ENCODE measurements at places on chromosomes 7 and 10.
A peak's percentile ranks its signal among the peaks of the same experiment; 100 is the strongest.

DNA sequence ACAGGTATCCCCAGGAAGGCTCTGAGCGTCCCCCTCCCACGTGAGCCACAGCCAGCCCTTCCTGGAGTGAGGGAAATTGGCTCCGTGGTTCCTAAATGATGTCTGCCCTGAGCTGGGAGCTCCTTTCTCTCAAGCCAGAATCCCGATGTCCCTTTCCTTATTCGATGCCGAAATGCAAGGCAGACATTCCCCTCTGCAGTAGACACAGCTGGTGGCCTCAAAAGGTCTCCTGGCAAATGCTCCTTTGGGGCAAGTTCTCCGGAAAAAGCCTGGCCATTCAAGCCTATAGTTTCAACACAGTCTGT lies 98.9 kb downstream of the HIP1 start:
- no peak for DNase-seq

GRCh38 chr7:128405471-128406313 lies 4.1 kb downstream of the IMPDH1 start:
- no peak for DNase-seq

DNA sequence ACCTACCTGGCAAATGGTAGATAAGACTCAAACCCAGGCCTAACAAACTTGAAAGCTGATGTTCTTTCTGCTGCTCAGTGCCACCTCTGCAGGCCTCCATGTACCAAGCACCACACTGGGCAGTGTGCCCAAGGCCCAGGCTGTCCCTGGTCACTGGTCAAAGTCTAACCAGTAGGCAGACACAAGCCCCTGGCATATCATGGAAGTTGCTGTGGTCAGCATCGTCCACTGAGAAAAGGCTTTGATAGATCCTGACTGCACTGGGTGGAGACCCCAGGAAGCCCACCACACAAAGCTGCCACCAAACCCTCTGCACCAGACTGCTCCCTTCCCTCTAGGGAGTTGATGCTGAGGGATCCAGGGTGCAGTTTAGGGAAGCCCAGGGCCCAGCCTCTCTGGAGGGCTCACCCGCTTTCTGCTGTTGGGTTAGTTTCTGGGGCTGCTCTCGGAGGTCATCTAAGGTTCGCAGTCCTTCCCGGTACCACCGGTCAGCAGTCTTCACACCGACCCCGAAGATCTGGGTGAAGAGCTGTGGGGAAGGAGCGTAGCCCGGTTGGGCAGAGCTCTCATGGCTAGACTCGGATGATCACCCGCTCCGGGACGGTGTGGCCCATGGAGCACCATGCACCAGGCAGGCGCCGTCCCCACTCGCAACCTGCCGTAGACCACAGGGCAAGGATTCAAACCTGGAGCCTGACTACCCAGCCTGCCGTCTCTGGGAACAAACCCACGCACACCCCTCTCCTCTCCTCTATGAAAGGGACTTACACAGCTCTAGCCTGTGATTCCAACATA lies 6.0 kb downstream of the POLM start:
- no peak for DNase-seq

DNA sequence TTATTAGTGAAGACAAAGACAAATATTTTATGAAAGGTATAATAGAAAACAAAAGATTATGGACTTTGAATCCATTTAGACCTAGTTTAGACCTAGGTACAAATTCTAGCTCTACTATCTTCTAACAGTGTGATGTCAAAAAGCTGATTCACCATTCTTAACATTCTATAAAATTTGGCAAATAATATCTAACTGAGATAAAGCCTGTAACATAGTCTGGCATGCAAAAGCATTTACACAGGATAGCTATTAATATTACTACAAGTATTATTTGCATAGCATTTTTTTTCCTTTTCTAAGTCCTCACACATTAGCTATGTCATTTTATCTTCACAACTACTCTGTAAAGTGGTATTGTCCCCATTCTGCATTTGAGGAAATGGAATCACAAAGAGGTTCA lies 179.6 kb upstream of the LRRTM3 start:
- no peak for DNase-seq

DNA sequence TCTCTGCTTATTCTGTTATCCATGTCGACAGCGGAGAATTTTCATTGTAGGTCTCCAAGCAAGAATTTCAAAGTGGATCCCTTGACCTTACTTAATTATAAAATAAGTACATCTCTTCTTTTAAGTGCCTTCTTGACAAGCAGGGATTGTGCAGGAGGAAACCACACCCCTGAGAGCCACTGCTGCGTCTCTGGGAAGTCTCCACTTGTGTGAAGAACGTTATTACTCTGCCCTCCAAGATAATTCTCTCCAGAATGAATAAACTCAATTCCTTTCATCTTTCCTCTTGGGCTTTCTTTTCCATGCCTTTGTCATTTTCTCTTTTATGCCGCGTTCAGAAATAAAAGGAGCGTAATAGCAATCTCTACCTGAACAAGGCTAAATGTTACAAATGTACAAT lies 1030.9 kb upstream of the LRRTM3 start:
- no peak for DNase-seq

DNA sequence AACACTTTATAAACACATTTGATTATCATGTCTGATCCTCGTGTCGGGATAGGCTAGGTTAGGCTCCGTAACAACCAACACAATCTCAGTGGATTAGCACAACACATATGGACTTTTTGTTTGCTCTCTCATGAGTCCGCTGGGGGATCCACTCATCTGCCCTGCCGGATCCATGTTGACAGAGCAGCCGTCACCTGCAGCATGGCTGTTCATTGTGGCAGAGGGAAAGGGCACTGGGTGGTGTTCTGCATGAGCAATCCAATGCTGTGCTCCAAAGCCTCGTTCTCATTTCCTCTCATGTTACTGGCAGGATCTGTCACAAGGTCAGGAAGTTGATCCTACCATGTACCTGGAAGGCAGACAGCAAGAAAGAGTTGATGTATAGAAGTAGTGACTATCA lies 62.5 kb upstream of the RAPGEF5 start:
- DNase-seq = no peak

- no peak for DNase-seq
These were observed 770 bp downstream of the PLXNA4 start for GRCh38 chr7:132575419-132575981.

DNA sequence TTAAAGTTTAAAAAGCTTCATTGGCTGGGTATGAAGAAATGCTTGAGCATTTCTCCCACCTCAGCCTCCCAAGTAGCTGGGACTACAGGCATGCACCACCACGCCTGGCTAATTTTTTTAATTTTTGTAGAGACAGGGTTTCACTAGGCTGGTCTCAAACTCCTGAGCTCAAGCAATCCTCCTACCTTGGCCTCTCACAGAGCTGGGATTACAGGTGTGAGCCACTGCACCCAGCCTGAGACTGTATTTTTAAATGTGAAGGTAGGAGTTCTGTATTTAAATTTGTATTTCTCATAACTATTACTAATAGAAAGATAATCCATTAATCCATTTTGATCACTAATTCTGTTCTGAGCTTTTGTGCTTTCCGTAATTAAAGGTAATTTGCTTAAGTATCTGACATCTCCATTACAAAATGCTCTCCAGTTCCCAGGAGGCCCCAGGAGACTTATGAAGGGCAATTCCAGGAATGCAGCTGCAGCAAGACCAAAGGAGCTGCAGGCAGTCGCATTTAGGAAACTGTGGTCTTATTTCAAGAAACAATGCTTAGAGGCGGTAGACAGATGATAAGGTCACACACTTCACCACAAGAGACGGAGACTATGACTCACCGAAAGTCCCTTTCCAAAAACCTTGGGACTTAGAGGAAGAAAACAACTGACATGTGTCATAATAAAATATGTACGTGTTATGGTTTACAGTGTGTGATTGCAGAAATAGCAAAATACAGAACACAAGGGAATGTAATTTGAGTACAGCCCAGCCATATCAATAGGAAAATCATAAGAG lies 23.3 kb downstream of the YAE1 start:
- DNase-seq = peak; percentile 49

GRCh38 chr10:78336402-78336791 lies 302.7 kb downstream of the RPS24 start:
- peak; percentile 60 for DNase-seq

DNA sequence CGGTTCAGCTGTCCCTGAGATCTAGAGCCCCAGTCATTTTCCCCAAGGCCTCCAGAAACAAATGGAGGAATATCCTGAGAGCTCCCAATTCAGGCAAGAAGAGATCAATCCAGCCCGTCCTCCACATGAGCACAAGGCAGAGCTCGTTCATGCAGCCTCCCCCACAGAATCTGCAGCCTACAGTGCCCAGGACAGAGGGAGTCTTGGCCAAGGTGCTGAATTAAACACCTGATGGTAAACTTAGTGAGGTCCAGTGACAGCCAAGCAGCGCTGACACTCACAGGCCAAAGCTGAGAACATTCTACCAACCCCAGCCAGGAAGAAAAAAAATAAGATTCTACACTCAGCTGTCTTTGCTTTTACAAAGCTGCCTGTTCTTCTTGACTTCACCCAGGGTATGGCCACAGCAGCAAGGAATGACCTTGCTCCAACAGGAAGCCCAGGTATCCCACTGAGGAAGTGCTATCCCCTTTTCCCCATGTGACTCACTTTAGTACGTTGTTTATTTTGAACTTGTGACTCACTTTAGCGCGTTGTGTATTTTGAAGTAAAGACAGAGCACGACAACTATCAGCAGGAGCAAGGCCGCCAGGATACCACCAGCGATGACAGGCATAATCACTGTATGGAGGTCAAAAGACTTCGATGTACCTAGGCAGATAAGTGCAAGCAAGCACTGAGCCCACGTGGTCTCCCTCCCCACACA lies 4.4 kb upstream of the CUZD1 start:
- DNase-seq = no peak

DNA sequence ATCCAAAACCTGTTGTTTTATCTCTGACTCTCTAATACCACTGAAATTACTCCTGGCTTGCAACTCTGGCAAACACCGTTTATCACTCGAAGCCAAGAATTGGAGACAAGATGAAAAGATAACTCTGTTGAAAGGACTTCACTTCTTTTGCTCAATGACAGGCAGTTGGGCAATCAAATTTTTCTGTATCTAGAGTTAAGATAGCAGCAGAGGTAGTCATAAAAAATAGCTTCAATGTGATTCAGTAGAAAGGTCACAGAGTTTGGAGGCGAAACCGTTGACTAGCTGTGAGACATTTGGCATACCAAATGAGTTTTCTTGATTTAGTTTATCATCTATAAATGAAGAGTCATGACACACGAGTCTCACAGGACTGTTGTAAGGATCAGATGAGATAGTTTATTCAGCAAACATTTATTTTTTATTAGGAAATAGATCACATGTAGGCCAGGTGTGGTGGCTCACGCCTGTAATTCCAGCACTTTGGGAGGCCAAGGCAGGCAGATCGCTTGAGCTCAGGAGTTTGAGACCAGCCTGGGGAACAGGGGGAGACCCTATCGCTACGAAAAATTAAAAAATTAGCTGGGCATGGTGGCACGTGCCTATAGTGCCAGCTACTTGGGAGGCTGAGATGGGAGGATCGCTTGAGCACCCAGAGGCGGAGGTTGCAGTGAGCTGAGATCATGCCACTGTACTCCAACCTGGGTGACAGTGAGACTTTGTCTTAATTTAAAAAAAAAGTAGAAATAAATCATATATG lies 23.6 kb downstream of the AKR1B1 start:
- DNase-seq = no peak

GRCh38 chr7:93895859-93896600 lies 5.5 kb upstream of the TFPI2 start:
- DNase-seq = no peak

DNA sequence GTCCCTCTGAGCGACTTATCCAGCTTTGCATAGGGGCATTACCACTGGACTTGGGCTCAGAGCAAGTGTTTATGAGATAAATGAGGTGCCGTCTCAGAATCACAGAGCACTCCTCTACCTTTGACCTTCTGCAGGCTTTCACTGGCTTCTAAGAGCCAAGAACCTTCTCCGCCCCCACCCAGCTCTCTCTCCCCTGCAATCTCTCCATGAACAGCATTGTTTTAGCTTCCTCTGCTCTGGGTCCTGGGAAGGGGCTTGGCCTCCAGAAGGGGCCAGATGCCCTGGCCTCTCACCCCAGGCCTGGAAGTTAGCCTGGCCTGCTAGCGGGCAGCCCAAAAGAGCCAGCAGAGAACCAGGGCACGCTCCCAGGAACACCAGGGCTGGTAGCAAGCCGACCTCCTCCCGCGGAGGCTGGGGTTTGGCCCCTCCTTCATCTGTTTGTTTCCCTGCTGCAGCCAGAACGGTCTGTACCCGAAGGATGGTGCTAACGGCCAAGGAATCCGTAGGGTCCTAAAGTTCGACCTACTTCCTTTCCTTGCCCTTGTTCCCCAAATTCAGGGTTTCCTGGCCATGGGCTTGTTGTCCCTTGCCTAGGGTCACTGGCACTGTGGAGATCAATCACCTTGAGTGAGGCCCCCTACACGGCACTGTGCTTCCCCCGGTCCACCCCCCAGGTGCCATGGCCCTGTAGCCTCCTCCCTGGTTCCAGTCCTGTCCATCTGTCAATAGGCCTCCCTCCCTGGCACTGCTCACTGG lies 18.7 kb upstream of the DDIT4 start:
- peak; percentile 16 for DNase-seq

- no peak for DNase-seq
These were observed 50.5 kb upstream of the ZNF438 start for GRCh38 chr10:31081937-31082840.

DNA sequence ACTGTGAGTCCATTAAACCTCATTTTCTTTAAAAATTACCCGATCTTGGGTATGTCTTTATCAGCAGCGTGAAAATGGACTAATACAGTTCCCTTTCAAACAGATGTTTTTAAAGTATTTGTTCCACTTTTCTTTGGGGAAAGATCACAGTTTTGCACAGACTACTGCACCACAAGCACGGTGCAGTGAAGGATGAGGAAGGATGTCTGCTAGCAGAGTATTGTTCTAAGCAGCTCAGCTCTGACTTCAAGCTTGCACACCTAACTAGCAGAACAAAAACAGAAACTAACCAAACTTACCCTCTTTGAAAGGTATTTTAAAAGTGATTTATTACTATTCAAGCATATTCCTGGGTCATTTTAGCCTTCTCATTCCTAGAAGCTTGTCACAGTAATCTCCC lies 20.0 kb downstream of the THNSL1 start:
- no peak for DNase-seq

GRCh38 chr7:151065516-151065915 lies 6.1 kb downstream of the SLC4A2 start:
- no peak for DNase-seq
